Stimulated activated CD8-positive, alpha-beta memory T cell treated with anti-CD3 and anti-CD28 coated beads, Interleukin-15, amount 100 ng/mL, for 1 hour (primary cell): ENCODE measurements at places on chromosomes 12 and 14.

DNA sequence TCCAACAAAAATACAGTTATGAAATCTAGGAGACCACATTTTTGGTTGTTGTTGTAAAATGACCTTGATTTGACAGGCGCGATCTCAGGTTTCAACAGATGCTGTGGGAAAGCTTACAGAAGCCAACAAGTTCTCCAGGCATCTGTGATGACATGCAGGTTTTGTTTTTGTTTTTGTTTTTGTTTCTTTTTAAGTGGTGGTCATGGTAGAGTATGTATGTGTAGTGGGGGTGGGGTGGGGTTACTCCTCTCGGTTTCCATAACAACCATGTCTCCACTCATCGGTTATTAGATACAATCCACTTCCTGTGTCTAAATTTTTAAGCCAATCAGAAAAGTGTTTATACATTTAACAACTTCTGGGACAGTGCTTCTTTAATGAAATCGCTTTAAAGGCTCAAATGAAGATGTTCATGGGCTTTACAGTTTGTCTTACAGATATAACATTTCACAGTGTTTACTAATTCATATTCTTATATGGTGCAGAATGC is 199.9 kb upstream of the FOXN3 start:
- no peak for DNase-seq

GRCh38 chr12:118307069-118307954 is 65.4 kb downstream of the TAOK3 start:
- no peak for DNase-seq

DNA sequence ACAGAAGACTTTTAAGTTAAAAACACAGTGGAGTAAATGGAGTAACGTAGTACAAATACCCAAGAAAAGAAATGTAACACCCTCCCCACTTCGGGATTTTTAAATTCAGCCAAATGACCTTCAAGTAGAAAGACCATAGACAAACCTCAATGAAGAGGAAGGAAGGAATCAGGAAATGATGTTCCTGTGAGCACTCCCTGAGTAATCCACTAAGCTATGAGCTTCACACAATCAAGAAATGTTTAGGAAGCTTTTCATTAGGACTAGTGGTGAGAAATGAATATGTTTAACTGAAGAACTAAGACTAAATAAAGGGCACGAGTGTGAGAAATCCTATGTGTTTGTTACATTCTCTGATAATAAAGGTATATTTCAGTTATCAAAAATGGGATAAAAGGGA is 10.1 kb downstream of the TCL1A start:
- DNase-seq = no peak

DNA sequence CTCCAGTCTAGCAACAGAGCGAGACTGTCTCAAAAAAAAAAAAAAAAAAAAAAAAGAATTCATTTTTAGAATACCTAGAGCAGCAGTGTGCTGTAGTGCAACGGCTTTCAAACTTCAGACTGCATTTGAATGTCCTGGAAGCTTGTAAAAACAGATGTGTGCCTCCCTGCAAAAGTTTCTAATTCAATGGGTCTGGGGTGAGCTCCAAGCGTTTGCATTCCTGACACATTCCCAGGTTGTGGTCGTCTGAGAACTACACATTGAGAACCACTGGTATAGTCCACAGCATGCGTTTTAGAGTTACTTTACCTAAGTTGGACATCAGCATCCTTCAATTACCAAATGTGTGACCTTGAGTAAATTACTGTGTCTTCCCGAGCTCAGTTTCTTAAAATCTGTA is 816.8 kb downstream of the NRXN3 start:
- DNase-seq = no peak

DNA sequence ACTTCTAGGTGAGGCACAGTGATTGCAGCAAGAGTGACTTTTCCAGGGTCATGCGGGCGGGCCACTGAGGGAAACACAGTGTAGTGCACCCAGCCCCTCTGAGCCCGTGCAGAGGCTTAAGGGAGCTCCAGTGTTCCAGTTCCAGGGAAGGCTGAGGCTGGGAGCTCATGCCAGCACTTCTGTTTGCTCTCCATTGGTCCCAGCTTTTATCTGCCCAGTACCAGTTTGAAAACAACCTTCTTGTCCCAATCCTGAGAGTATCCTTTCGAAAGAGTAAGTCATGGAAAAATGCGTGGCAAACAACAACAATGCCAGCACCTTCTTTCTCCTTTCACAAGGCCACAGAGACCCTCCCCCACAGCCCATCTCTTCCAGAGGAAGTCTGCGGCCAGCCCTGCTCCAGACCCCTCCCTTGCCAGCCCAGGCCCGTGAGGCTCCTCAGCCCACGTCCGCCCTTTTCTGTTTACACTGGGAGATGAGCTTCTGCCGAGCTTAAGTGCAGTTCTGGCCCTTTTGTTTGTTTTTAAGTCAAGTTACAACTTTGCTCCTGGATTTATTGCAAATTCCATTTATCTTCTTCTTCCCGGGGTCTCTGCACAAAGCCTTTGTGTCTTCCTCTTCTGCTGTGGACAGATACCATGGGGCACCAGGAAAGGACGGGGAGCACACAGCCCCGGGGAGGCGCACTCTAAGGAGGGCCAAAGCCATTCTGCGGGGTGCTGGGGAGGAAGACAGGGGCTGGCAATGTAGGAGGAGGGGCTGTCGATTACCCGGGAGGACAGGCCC is 185.6 kb downstream of the ZFP36L1 start:
- DNase-seq = no peak

DNA sequence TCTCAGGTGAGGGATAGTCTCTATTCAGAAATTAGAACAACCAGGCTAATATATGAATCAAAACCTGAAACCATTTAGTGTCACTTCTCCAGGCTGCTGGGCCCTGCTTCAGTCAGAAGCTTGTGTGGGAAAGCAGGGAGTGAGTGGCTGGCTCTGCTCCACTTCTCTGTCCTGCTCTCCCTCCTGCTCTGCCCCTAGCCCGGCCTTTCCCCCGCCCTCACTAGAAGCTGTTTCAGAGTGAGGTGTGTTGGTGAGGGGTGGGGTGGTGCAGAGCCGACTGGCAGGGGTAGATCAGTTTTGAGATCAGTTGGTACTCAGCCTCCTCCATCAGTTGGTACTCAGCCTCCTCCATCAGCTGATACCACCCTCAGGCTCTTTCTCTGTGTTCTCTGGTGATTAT is 7.0 kb upstream of the PPP1R1A start:
- no peak for DNase-seq

GRCh38 chr14:72539661-72540315 is 354.1 kb downstream of the DPF3 start:
- DNase-seq = no peak

DNA sequence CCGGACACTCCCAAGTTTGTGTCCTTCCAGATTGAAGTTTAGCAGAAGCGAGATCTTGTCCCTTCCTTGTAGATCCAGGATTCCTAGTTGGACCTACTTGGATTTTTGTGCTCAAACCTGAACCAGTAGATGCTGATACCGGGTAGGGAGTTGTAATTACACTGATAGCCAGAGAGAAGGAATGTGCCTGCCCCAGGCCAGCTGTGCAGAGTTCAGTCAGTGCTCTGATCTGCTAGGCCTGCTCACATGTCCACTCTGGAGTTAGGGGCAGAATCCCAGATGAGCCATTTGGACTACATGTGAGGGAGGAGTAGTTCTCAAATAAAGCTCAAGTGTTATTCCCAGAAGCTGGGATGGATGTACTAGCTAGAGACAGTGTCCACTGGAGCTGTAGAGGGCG is 65.7 kb downstream of the PRKCH start:
- DNase-seq = no peak

GRCh38 chr14:90649083-90649482 is 167.1 kb downstream of the TTC7B start:
- no peak for DNase-seq

- DNase-seq = no peak
Observed at GRCh38 chr12:45727980-45728629, 1.4 kb upstream of the ARID2 start.

DNA sequence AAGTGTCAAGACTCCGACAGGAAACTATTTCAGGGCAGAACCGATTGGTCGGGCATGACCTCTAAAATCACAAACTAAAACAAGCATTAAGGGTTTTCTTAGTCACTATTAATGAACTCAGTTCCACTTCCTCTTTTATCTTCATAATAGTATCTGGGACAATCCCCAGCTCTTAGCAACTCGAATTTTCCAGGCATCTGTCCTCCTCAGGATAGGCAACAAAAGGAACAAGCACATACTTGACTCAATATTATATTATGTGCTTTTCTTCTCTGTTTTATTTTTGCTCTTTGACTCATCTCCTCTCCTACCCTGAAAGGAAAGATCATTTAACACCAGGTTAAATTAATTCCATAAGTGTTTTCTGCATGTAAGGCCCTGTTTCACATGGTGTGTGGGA is 638.3 kb upstream of the TBX3 start:
- DNase-seq = no peak

DNA sequence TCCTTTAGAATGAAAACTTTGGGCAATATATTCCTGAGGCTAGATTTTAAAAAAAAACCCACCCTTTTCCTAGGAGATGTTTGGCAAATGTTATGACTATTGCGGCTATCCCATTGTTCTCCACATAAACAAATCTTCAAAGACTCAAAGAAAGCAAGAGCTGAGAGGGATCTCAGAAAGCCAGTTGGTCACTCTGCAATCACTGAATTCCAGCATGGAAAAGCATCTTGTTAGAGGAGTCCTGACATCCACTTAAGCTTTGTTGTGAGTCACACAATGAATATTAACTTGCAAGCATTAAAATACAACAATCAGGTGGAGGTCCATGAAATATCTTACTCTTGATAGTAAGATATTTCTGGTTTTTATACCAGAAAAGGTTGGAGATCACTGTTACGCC is 11.0 kb upstream of the PTPRB start:
- no peak for DNase-seq

DNA sequence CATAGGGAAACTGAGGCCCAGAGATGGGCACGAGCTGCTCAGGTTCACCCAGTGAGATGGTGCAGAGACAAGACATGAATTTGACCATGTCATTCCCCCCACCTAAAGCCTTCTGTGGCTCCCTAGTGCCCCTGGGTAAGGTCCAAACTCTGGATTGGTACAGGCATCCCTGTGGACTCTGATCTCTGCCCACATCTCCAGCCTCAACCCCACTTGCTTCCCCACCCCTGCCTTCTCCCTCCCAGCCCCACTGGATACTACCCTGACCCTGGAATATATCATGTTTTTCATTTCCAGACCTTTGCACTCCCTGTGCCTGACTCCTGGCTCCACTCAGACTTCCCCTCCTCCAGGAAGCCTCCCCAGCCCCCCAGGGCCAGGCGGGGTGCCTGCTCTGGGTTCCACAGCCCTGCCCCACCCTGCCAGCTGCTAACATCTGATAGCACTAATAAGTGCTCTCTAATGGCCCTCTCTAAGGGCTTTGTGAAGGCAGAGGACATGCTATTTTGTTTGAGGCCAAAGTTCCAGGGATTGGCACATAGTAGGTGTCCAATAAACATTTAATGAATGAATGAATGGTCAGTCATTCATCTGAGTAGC is 1.1 kb upstream of the SDSL start:
- DNase-seq = no peak

GRCh38 chr12:63821781-63822251 is 22.7 kb upstream of the SRGAP1 start:
- DNase-seq = no peak

DNA sequence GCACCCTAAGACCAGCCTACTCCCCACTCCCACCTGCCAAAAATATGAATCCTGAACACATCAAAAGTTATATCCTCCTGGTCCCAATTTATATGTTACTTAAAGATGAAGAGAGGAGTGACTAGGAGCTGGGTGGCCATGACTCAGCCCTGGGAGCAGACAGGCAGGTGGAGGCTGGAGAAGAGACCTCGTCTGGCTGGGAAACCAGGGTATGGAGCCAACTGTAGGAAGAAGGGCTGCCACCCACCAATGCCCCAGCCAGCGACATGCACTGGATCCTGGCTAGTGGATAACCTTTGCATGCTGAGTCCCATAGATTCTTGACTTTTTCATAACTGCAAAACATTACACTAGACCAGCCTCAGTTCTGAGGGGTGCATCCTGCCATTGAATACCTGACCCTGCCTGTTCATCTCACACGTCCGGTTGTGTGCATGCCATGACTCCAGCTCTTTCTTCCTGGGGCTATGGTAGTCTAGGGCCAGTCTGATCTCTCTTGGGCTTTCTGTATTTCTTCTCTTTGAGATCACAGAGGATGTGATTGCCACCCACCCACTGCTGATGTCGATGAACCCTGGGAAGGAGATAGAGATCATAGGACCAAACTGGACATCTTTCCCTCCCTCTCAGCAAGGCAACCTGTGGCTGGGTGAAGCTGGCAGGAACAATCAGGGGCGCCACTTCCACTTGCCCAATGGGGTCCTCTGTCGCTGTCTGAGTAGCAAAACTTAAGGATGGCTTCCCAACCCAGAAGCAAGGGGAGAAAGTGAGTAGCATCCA is 69.6 kb upstream of the DDX11 start:
- no peak for DNase-seq

GRCh38 chr14:42277840-42278239 is 671.2 kb downstream of the LRFN5 start:
- DNase-seq = no peak

GRCh38 chr12:100833282-100833681 is 38.7 kb downstream of the ANO4 start:
- no peak for DNase-seq

DNA sequence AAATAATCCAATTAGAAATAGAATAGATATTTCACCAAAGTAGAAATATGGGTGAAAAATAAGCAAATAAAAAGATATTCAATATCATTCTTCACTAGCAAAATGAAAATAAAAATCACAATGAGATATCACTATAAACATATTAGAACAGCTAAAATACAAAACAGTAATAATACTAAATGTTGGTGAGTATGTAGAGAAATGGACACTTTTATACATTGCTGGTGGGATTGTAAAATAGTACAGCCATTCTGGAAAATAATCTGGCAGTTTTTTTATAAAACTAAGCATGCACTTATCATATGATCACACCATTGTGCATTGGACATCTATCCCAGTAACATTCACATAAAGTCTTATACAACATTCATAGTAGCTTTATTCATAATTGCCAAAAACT is 320.2 kb upstream of the OR4E1 start:
- no peak for DNase-seq

GRCh38 chr12:96347130-96347699 is 53.0 kb downstream of the CDK17 start:
- DNase-seq = no peak

GRCh38 chr12:121579190-121579791 is 1.5 kb downstream of the KDM2B start:
- DNase-seq = no peak

DNA sequence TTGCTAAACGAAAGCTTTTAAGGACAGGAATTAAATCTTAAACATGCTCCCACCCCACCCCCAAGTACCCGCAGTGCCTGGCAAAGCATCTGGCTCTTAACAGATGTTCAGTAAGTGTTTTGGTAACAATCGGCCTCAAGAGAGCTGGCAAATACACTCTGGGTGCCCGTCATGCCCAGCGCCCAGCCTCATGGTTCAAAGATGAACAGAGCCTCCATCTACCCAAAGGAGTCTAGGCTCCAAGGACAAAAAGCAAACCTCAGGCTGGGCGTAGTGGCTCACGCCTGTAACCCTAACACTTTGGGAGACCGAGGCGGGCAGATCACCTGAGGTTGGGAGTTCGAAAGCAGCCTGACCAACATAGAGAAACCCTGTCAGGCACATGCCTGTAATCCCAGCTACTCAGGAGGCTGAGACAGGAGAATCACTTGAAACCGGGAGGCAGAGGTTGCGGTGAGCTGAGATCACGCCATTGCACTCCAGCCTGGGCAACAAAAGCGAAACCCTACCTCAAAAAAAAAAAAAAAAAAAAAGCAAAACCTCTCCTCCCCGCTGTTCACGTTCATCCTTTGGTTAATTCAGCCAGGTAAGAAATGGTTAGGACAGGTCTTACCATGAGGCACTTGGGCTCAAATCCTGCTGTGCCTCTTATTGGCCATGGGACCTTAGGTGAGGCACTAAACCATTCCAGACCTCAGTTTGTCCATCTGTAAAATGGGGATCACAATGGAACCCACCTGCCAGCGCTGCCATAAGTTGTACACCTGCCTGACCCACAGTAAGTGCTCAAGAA is 151.3 kb downstream of the BCL11B start:
- no peak for DNase-seq
